ENCODE measurements at places on chromosomes 7 and 10. TPM values are rescaled to one million over a fixed set of nuclear protein-coding genes. Genes with fewer than 3 reads are reported as not detected.

BLNK gene
- total RNA-seq: 6.9 TPM

OR2A12 gene
- not detected for total RNA-seq

FRG2B gene
- total RNA-seq: not detected

ST8SIA6 gene
- total RNA-seq: 1.5 TPM

Measured in thoracic aorta (tissue), 2 donors.